ENCODE measurements at places on chromosomes 16 and 17.

DNA sequence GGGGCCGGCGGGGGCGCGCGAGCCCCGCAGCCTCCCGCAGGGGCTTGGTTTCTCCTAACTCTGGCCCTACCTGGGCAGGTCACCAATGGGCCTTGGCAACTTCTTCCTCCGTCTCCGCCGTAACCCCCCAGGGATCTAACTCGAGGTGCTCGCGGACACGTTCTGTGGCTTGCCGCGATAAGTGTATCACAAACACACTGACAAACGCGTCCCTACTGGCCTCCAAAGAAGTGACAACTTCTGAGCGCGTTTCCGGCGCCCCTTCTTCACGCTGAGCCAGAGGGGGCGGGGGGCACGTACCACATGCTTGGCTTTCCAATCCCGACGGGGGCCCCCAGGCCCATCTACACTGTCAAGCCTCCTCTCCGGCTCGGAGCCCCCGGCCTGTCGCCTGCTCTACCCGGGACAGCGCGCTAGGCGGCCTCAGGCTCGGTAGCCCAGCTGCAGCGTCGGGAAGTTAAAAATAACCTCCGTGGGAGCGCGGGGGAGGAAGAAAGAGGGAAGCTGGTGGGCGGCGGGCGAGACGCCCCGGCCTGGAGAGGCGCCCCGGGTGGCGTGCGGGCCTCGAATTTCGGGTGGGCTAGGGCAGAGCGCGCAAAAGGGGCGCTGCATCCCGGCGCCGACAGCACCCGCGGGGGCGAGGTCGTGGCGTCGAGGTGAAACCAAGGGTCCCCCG, 725 bp upstream of the SPHK1 start:
- DNase-seq: no peak

- no peak for DNase-seq
Observed at GRCh38 chr17:17540278-17540906, 44.2 kb upstream of the RASD1 start.

DNA sequence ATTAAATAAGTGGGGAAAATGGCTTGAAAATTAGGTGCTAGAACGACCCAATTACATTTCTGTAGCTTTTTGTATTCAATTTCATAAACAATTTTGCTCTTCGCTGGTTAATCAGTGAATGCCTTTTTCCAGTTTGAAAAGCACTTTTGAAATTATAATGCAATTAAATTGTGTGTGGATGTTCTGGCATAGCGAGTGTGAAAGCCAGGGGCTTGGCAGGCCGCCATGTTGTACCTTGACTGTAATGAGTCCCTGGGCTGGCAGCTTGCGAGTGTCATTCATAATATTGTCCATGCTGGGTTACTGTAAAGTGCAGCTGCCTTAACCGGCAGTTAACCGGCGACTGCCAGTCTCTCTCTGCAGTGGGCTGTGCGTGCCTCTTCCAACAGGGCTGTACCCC, 177.8 kb downstream of the CCDC182 start:
- DNase-seq: no peak

- DNase-seq: no peak
Observed at GRCh38 chr16:27851586-27851985, 211.9 kb downstream of the GSG1L start.

DNA sequence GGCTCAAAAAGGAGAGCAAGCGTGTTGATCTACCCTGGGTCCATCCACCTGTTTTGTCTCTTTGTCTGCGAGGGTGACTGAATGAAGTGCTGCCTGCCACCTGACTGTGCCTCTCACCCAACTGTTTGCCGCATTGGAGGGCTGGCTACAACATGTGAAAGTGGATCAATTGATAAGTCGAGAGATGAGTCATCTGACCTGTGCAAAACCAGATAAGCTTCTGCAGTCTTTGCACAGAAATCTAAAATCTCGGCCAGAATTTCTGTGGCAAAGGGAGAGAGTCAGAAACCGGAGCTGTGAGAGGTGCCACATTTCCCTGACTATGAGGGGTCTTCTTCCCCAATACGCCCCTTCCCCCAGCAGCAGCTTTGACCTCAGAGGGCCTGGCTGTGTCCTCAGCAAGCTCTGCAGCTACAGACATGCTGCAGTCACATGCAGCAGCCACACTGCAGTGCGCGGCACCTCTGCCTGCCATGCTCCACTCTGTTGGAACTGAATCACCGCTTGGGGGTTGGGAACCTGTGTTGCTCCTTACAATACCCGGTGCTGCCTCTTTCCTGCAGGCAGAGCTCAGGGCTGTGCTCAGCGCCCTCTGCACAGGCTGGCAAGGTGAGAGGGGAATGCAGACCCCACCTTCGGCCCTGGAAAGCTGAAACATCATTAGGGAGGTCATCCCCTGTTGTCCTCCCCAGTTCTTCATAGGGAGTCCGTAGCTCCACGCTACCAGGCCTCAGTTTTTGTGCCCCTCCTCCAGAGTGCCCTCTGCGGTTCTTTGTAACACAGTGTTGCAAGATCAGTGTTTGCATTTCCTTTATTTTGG, 16.2 kb upstream of the HAS3 start:
- no peak for DNase-seq

DNA sequence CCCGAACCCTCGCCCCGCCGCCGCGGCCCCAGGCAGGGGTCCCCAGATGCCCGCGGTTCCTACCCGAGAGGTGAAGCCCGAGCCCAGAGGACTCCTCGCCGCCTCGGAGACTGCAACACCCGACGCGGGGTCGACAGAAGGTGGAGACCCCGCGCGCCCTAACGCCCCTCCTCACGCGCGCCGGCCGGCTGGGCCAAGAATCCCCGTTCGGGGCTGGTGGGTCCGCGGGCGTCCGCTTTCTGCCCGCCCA, 515 bp downstream of the SUMO2 start:
- DNase-seq: no peak

DNA sequence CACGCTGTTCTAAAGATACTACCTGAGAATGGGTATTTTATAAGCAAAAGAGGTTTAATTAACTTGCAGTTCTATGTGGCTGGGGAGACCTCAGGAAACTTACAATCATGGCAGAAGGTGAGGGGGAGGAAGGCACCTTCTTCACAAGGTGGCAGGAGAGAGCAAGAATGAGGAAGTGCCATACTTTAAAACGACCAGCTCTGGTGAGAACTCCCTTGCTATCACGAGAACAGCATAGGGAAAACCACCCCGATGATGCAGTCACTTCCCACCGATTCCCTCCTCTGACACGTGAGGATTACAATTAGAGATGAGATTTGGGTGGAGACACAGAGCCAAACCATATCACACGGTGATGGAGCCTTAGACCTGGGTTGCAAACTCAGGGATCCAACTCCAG, 317.5 kb upstream of the EEF2KMT start:
- DNase-seq: no peak

GRCh38 chr17:17681187-17681743, at the start of gene RAI1:
Gene RAI1 (plus strand): TSS chr17:17681458. CDS start chr17:17792949, 111,491 bp downstream.
- DNase-seq: peak; percentile 51

DNA sequence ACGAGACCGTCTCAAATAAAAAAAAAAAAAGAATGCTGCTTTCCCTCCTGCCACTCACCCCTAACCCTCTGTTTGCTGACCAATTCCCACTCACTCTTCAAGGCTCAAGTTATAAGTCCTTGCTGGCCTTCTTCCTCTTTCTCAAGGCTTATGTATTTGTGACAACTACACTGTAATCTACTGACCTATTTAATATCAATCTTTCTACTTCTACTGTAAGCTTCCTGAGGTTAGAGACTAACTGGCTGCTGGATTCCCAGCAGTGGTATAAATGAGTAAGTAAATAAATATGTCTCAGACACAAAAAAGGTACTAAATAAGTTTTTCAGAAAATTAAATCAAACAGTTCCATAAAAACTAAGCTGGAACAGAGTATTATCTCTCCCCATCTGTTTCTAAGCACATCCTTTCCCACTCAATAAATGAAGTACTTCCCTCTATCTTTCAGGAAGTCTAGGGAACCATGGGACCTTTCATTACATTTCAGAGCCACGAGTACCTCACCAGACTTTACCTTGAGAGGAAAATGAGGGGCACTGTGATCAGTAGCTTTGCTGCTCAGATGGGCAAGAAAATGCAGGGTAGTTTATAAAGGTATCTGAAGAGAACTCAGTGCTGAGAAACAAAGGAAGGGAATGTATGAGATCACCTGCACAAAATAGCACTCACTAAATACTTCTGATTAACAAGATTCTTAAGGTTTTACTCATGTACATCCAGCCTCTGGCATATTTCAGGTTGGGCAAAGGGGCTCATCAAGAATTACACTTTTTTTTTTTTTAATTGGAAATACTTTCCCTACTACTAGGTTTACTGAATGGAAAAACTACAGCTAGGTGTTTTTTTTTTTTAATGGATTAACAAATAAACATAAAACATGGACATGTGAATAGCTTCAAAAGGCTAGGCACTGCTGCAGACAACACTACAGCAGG, 10.8 kb downstream of the SSH2 start:
- no peak for DNase-seq

DNA sequence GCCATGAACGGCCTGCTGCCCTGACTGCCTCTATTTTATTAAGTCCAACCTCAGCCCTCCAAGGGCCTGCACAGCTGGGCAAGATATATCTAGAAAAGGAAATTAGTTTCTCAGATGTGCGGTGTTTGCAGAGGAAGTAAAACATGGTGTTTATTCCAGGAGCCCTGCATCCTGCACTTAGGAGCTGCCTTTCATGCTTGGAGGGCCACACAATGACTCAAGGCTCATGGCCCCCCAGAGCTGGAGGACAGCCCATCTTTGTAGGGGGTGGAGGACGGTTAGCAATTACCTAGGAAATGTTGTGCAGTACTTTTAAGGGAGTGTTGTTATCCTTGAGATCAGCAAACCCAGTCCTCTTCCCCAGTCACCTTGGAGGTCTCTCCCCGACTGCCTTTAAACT, 80.5 kb downstream of the COPRS start:
- no peak for DNase-seq

GRCh38 chr17:16427020-16427419, 11.6 kb downstream of the TRPV2 start:
- DNase-seq: no peak

- DNase-seq: no peak
Observed at GRCh38 chr17:79562931-79563210, 48.0 kb downstream of the RBFOX3 start.

- no peak for DNase-seq
Observed at GRCh38 chr16:89700649-89701424, 668 bp downstream of the SPATA2L start.

DNA sequence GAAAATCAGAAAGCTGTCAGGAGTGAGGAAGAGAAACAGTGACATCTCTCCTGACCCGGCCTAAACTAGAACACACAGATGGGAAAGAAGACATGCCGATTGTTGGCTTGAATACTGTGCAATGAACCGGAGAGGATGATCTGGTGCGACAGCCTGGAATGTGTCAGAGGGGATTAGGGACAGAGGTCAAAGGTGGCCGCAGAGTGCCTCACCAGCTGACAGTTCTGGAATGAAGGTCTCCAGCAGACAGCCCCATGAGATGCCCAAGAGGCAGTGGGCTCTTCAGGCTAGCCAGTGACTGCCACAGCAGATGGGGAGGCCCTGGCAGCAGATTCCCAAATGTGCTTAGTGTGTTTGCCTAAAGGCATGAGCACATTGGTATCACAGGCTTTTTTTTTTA, 623.2 kb downstream of the CDH8 start:
- DNase-seq: no peak

DNA sequence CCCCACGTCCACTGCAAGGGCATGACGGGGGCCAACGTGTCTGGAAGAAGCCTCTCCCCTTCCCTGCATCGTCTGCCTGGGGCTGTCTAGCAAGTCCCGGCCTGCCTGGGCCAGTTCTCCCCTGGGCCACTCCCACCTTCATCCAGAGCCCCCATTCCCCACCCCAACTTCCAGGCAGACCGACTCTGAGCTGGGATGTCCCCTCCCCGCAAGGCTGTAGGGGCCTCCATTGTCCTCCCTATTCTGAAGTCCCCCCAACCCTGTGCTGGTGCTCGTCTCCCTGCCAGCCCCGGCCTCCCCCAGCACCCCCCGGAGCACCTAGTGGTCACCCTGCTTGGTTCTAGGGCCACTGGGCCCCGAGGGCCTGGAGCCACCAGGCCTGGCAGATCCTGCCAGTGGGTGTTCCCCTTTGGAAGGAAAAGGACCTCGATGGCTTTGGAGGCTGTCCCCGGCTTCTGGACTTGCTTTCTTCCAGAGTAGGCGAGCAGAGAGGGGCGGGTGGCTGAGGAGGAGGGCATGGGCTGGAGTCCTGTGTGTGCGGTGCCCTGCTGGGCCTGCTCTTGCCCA, 4.8 kb downstream of the GLIS2 start:
- DNase-seq: no peak

- DNase-seq: no peak
Observed at GRCh38 chr16:57128771-57129389, 36.5 kb downstream of the CPNE2 start.
